ENCODE measurements at places on chromosomes 2 and 18.

- H3K27me3 ChIP-seq, result peaks cover 39% of the 10 kb centered on the region
- H3K4me1 ChIP-seq, result peaks cover 8% of the 10 kb centered on the region
- DNase-seq, result no peak
Observed at GRCh38 chr2:112782234-112782799, 2.0 kb downstream of the IL1A start.

- DNase-seq, result no peak
- H3K4me3 ChIP-seq, result no peak overlapping the region
- H3K36me3 ChIP-seq, result peaks cover 58% of the 10 kb centered on the region
- H3K27ac ChIP-seq, result no peak overlapping the region
- peaks cover 24% of the 10 kb centered on the region for H3K4me1 ChIP-seq
- no peaks in the 10 kb centered on the region for H3K27me3 ChIP-seq
Observed at GRCh38 chr2:23784971-23785370, 142.0 kb downstream of the ATAD2B start.

DNA sequence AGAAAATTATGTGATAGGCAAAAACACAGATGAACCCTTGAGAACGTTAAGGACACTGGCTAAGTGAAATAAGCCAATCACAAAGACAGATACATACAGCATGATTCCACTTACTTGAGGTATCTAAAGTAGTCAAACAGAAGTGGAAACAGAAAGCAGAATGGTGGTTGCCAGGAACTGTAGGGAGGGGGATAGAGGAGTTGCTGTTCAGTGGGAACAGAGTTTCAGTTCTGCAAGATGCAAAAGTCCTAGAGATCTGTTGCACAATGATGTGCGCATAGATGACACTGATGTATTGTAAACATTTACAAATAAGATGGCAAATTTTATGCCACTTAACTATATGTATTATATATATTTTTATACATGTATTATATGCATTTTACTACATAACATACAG is 59.7 kb downstream of the POLE4 start:
- no peak overlapping the region for H3K4me3 ChIP-seq
- H3K36me3 ChIP-seq, result no peaks in the 10 kb centered on the region
- no peaks in the 10 kb centered on the region for H3K4me1 ChIP-seq

DNA sequence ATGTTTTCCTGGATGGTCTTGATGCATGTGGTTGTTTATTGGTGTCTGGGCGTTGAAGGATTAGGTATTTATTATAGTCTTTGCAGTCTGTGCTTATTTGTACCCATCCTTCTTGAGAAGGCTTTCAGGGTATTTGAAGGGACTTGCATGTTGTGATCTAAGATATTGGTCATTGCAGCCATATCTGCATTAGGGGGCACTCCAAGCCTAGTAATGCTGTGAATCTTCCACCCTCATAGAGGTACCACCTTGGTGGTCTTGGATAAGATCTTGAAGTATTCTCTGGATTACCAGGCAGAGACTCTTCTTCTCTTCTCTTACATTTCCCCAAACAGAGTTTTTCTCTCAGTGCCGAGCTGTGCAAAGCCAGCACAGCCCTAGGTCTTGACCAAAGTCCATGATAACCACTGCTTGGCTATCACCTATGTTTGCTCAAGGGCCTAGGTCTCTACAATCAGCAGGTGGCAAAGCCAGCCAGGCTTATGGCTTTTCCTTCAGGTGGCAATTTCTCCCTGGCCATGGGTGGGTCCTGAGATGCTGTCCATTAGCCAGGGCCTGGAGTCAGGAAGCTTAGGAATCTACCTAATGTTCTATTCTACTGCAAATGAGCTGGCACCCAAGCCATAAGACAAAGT is 15.4 kb upstream of the PPP1R1C start:
- H3K36me3 ChIP-seq, result no peaks in the 10 kb centered on the region
- no peak overlapping the region for H3K27ac ChIP-seq
- no peak for DNase-seq
- peaks cover 33% of the 10 kb centered on the region for H3K27me3 ChIP-seq

DNA sequence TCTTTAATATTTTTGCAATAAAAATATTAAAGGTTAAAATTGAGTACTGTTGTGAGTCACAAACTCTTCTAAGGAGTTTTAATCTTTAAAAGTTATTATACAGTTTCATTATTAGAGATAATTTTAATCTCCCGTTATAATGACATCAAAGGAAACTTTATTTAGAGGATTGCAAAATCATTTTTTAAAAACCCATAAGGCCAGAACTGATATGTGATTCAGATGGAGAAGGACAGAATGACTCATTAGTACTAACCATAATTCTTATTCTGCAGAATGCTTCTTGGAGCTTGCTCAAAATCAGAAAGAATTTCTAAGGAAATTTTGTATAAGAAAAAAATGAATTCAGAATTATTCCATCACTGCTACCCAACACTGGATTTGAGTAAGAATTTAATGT is 12.5 kb upstream of the HNRNPLL start:
- peaks cover 63% of the 10 kb centered on the region for H3K4me1 ChIP-seq
- H3K27ac ChIP-seq, result peak overlapping the region; percentile 75
- H3K27me3 ChIP-seq, result no peaks in the 10 kb centered on the region
- no peaks in the 10 kb centered on the region for H3K36me3 ChIP-seq

DNA sequence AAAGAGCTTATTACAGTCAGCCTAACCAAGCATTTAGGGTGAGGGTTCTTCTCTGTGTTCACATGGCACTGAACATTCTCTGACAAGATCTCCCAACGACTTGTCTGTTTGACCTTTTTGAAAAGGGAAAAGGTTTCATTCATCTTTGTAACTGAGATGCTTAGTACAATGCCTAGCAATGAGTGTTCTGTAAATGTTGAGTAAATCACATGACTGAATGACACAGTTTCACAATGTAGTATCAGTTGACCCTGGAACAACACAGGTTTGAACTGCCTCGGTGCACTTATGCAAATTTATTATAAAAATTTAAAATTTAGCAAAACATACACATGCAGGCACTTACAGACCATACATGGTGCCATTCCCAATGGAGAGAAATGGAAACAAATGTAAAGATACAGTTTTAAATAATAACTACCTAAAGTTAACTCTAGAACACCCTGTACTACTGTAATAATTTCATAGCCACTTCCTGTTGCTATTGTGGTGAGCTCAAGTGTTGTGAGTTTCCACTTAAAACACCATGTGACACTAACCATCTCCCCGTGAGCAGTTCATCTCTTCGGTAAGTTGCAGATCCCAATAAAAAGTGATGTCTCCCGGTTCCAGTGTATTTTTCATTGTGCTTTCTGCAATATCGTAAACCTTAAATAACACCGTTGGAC is 34.1 kb upstream of the VWC2L start:
- no peaks in the 10 kb centered on the region for H3K27me3 ChIP-seq
- no peaks in the 10 kb centered on the region for H3K36me3 ChIP-seq
- no peak overlapping the region for H3K4me3 ChIP-seq
- no peak overlapping the region for H3K27ac ChIP-seq
- no peaks in the 10 kb centered on the region for H3K4me1 ChIP-seq

GRCh38 chr2:41750829-41751228 is 297.0 kb upstream of the PKDCC start:
- H3K27me3 ChIP-seq, result peaks cover 16% of the 10 kb centered on the region
- no peaks in the 10 kb centered on the region for H3K36me3 ChIP-seq
- no peak overlapping the region for H3K27ac ChIP-seq
- DNase-seq, result no peak
- no peaks in the 10 kb centered on the region for H3K4me1 ChIP-seq

DNA sequence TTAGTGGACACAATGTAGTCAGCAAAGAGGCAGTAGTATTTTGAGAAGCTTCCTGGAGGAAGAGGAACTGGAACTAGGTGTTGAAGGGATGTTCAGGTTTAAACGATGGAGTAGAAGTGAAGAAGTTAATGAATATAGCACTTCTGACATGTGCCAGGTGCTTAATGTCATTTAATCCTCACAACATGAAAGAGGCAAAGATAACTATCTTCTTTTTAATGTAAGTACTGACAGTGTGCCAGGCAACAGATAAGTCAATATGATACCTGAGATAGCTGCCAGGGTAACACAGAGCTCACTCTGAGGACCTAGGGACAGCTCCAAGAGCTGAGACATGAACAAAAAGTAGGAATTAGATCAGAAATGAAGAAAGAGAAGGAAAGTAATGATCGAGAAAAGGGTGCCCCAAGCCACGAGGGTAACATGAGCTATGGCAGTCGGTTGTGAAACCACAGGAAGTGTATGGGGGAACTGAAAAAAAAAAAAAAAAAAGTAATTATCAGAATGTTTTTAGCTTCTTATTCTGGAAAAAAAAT is 140.7 kb downstream of the RNF144A start:
- DNase-seq, result no peak
- H3K4me3 ChIP-seq, result peak overlapping the region; percentile 8
- peaks cover 15% of the 10 kb centered on the region for H3K4me1 ChIP-seq
- H3K36me3 ChIP-seq, result peaks cover 15% of the 10 kb centered on the region
- H3K27me3 ChIP-seq, result no peaks in the 10 kb centered on the region
- peak overlapping the region; percentile 89 for H3K27ac ChIP-seq

DNA sequence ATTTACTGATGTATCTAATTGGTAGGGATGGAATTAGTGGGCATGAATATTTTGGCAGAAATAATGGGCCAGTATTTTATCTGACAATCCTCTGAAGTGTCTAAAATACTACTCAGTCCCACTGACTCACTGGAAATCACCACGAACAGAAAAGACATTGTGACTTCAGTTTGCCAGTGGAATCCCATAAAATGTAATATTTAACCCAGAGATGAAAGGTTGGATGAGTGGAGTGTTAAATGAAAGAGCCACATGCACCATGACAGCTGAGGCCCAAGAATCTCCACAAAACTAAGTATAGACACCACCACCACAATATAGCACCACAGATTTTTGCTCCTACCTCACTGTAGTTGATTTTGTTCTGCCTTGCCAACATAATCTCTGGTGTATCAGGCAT is 103.9 kb downstream of the NEB start:
- H3K4me3 ChIP-seq, result no peak overlapping the region
- H3K27ac ChIP-seq, result no peak overlapping the region
- no peaks in the 10 kb centered on the region for H3K27me3 ChIP-seq
- no peak for DNase-seq
- no peaks in the 10 kb centered on the region for H3K4me1 ChIP-seq

GRCh38 chr2:101860782-101861181 is 131.0 kb upstream of the IL1R2 start:
- H3K4me1 ChIP-seq, result peaks cover 11% of the 10 kb centered on the region
- H3K27me3 ChIP-seq, result no peaks in the 10 kb centered on the region
- no peak for DNase-seq
- peaks cover 84% of the 10 kb centered on the region for H3K36me3 ChIP-seq
- peak overlapping the region; percentile 66 for H3K27ac ChIP-seq
- no peak overlapping the region for H3K4me3 ChIP-seq

DNA sequence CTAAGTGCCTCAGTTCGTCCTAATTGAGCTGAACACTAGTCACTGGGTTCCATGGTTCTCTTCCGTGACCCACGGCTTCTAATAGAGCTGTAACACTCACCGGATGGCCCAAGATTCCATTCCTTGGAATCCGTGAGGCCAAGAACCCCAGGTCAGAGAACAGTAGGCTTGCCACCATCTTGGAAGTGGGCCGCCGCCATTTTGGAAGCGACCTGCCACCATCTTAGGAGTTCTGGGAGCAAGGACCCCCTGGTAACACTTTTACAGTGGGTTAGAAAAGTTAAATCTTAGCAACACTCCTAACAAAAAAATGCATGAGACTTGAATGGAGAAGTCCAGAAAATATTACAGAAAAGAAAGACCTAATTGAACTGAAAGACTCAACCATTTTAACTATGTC is 84.5 kb downstream of the TMEM18 start:
- H3K27ac ChIP-seq, result no peak overlapping the region
- no peak for DNase-seq
- H3K4me1 ChIP-seq, result no peaks in the 10 kb centered on the region
- H3K27me3 ChIP-seq, result peaks cover 17% of the 10 kb centered on the region

GRCh38 chr2:25853038-25853638 is 25.1 kb downstream of the ASXL2 start:
- H3K36me3 ChIP-seq, result peaks cover 9% of the 10 kb centered on the region
- no peak for DNase-seq
- H3K4me3 ChIP-seq, result peak overlapping the region; percentile 70
- H3K4me1 ChIP-seq, result peaks cover 61% of the 10 kb centered on the region
- H3K27ac ChIP-seq, result peak overlapping the region; percentile 94

GRCh38 chr2:144412709-144413108 is 107.2 kb downstream of the ZEB2 start:
- H3K36me3 ChIP-seq, result peaks cover 11% of the 10 kb centered on the region
- H3K4me3 ChIP-seq, result no peak overlapping the region
- peaks cover 2% of the 10 kb centered on the region for H3K27me3 ChIP-seq
- no peak overlapping the region for H3K27ac ChIP-seq

DNA sequence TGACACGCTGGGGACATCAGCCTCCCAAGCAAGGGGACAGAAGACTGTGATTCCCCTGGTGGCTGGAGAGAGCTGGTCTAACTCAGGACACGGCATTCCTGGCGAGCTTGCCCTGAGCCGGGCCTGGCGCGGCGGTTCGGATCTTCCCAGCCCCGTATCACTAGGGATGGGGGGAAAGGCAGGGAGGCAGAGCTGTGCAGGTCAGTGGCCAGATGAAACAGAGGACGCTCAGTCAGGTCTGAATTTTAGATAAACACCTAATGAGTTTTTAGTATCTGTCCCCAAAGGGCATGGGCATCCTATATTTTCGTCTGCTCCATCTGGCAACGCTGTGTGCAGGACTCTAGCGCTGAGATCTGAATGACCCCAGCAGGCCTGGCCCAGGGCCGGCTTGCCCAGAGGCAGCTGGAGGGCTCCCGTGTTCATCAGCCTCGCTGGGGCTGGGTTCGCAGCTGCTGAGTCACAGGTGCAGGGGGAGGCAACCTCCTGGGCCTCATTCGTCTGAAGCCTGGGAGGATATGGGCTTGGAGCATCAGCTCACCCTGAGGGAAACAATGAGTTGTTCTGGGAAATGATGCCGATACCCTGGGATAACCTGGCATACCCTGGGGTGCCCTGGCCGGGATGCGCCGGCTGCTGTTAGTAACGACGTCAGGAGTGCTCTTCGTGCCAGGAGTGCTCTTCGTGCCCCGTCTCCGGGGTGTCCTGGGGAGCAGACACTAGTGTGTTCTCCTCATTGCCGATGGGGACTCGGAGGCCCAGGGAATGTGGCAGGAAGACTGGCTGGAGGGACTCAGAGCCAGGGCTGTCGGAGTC is 48.1 kb upstream of the HPCAL1 start:
- peaks cover 1% of the 10 kb centered on the region for H3K4me1 ChIP-seq

GRCh38 chr2:234999740-235000425 is 48.1 kb downstream of the SH3BP4 start:
- H3K27ac ChIP-seq, result no peak overlapping the region
- no peaks in the 10 kb centered on the region for H3K27me3 ChIP-seq
- H3K4me3 ChIP-seq, result no peak overlapping the region
- H3K4me1 ChIP-seq, result no peaks in the 10 kb centered on the region
- DNase-seq, result no peak
- H3K36me3 ChIP-seq, result no peaks in the 10 kb centered on the region

DNA sequence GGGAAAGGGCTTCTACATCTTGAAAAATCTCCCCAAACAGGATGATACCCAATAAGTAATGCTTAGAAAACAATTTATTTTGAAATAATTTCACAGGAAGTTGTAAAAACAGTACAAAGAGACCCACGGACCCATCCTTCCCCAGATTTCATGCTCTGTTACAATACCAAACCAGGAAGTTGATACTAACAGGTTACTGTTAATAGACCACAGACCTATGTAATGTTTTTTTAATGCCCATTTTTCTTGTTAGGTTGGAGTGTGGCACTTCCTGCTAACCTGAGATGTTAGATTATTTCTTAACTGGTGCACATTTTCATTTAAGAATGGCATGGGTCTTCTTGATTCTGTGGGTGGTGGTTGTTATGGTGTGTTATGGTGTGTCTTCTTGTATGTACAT is 21.4 kb upstream of the MGAT5 start:
- H3K27ac ChIP-seq, result peak overlapping the region; percentile 97
- peak overlapping the region; percentile 51 for H3K4me3 ChIP-seq
- H3K36me3 ChIP-seq, result peaks cover 29% of the 10 kb centered on the region
- DNase-seq, result no peak
- H3K27me3 ChIP-seq, result no peaks in the 10 kb centered on the region

- no peak overlapping the region for H3K4me3 ChIP-seq
- H3K36me3 ChIP-seq, result no peaks in the 10 kb centered on the region
- H3K27ac ChIP-seq, result no peak overlapping the region
Observed at GRCh38 chr2:28661589-28662001, 90.0 kb upstream of the PPP1CB start.

All from activated T-cell treated with anti-CD3 and anti-CD28 coated beads, Interleukin-2, amount 50 U/mL, for 24 hours (primary cell).